ENCODE measurements at places on chromosomes 6 and 20.

DNA sequence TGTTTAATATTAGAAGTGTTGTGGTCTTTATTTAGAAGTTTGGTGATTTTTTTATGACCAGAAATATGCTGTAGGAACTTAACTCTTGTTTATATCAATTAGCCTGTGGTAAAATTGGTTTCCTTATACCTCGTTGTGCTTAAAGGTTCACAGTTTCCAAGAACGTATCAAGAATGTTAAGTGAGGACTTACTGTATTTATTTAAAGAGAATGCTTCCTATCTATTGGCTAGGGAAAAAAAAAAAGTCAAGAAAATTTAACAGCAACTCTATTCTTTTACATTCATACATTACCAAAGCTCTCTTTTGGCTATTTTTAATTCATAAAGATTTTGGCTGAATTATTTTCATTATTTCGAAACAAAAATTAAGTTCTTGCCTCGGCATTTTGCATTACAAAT, 1.6 kb downstream of the KIAA0319 start:
- no peak for DNase-seq

GRCh38 chr6:144284478-144284782, 705 bp upstream of the UTRN start:
- DNase-seq: no peak

DNA sequence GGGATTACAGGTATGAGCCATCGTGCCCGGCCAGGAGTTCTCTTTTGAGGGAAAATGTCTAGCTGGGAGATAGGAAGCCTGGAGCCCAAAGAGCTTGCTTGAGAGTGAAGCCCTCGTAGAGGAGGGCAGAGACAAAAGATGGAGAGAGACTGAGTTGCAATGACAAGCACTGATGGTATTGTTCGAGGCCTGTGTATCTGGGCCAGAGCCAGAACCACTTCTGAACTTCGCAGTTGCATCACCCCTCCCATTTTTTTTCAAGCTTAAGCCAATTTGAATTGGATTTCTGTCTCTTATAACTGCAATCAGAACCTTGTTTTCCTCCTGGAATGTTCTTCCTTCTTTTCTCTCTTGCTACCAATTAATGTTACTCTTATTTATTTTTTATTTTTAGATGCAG, 83.1 kb downstream of the KCNB1 start:
- no peak for DNase-seq

GRCh38 chr6:25750906-25751305, 3.6 kb upstream of the SLC17A4 start:
- no peak for DNase-seq

DNA sequence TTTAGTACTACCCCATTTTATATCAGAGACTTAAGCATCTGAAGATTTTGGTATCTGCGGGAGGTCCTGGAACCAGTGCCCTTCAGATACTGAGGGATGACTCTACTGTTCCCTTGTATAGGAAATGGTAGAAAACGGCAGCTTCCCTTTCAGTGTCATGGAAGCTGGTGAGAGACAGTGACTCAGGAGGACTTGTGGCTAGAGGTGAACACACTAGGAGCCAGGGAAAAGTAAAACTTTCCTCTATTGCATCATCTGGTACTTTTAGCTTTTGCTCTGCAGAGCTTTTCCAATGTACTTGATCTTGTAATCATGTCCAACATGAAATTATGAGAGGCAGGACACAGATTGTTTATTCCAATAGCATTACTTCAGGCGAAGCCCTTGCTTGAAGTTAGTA, 45.0 kb downstream of the RNF144B start:
- no peak for DNase-seq

DNA sequence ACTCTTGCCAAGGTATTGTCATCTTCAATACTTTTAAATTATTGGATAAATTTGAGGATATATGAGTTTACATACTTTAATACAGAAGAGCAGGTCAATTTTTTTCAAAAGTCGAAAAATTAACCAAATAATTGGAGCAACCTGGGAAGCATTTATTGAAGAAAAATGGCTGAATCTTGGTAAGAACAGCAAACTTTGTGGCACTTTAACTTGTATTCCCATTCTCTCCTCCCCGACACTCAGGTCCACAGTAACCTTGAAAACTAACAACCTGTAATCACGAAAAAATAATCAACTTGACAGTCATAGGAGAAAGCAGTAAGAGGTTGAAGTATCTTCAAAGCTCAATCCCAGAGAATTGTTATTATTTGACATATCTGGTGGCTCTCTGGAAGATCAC, 55.6 kb downstream of the THEMIS start:
- no peak for DNase-seq

GRCh38 chr6:147099974-147100373, 104.2 kb upstream of the STXBP5 start:
- DNase-seq: no peak

DNA sequence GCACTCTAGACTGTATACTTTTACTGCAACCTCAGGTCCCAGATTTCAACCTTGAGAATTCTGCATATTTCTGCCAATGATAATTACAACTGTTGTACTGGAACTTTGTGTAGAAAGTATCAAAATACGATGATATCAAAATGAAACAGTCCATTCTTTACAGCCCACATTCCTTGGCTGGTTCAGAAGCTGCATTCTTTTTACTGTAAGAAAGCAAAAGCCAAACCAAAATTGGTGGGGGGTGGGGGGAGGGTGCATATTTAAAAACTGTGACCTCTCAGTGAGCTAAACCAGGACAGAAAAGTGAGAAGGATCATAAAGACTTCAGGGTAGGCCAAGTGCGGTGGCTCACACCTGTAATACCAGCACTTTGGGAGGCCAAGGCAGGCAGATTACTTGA, 41.8 kb upstream of the UBR2 start:
- DNase-seq: no peak

DNA sequence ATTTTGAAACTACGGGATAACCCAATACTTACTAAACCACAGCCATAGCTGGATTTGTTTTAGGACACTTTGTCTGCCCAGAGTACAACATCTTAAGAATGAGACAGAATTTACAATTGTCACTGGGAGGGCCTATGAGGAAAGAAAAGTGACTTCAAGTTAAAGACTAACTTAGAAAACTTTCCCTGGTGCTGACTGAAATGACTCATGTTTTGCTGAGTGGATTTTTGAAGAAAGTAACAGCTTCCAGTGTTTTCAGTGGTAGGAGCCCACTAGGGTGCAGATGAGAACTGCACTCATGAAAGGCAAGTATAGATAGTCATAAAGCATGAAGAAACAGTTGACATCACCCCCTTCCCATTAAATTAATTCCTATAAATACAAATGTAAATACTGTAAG, 988.2 kb upstream of the MAP3K7 start:
- DNase-seq: no peak

- no peak for DNase-seq
These were observed 47.1 kb downstream of the CD109 start for GRCh38 chr6:73743081-73743480.

GRCh38 chr20:21234806-21235483, 68.2 kb upstream of the XRN2 start:
- DNase-seq: no peak

GRCh38 chr20:18428490-18429173, 38.2 kb downstream of the DZANK1 start:
- DNase-seq: no peak

DNA sequence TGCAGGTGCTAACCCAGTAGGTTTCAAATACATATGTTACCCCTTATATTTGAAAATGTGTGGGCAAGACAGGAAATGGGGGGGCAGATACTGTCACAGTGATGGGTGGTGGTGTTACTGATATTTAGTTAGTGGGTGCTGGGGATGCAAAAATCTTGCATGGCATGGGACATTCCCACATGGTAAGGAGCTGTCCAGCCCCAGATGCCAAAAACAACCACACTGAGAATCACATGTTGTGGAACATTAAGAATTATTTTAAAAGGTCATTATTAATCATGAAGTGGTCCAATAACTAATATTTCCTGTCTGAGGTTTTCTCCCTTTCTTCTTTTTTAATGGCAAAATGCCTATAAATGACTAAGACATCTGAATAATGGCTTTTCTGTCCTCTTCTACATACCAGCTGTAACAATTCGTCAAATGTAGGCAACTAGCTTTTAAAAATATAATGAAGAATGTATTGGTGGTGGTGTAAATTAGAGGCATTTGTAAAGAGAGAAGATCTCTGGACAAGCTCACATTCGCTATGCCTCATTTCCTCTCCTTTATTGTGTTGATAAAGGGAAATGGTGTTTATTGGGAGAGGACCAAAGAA, 57.3 kb upstream of the SLC35B3 start:
- DNase-seq: no peak

- no peak for DNase-seq
These were observed 132.3 kb downstream of the TINAG start for GRCh38 chr6:54440549-54440948.

DNA sequence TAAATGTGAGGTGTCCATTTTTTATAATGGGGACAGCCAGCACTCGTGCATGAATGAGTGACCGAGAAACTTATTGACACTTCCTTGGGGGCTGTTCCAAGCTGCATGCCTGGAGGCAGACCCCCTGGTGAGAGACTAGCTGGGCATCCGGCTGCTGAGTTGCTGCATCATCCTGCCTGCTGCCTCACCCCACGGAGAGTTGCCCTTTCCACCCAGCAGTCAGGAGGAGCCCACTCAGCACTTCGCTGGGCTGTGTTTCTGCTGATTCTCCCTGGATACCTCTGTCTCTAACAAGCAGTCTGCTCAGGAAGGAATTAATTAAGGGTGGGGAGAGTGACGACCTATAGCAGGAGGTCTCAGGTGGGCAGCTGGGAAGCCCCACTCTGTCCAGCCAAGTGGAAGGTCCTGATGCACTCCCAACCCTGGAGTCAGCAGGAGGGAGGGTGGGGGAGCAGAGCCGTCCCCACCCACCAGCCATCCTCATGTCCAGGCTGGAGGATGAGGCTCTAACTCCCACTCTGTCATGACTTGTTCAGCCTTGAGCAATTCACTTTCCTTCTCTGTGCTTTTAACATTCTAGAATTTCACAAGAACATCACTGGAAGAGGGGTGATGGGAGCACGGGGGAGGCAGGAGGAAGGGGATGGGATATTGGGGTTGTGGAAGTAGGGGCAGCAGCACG, 177.3 kb downstream of the LRFN2 start:
- no peak for DNase-seq

DNA sequence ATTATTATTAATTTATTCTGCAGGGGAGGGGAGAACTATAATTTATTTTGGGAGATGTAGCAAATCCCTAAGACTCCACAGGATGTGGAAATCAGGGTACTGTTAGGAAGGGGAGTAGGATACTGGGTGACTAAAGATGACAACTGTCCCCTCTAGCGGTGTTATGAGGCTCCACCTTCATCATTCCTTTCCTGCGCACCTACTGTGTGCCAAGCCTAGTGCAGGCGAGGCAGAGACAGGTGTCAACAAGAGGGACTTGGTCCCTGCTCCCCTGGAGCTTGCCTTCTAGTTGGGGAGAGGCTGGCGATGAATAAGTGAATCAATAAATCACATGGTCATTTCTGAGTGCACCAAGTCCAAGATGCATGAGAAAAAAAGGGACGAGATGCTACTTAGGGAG, 65.5 kb downstream of the STK35 start:
- no peak for DNase-seq

GRCh38 chr20:15039088-15039752, 701.8 kb upstream of the FLRT3 start:
- no peak for DNase-seq

- DNase-seq: no peak
These were observed 754.5 kb downstream of the HDGFL1 start for GRCh38 chr6:23323897-23324296.

DNA sequence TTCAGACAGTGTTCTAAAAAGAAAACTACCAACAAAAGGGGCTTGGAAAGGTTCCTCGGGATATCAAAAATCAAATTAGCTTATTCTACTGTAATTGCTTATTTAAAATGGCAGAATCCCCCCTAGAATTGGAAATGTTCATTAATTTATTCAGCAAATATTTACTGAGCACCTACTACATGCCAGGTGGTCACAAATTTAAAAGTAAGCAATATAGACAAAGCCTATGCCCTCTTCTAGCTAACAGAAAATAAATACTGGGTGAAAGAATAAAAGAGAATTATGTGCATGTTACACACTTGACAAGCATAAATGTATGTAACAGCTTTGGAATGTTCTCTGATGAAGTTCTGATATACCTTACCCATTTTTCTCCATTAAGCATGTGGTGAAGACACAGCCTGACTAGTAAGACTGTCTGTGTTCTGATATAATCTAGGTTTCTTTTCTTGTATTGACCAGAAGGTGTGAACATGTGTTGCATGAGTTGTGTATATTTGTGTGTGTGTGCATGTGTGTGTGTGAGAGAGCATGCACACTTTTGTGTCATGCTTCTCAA, 606.7 kb upstream of the CITED2 start:
- DNase-seq: no peak

Measured in stimulated activated CD8-positive, alpha-beta memory T cell treated with anti-CD3 and anti-CD28 coated beads, Interleukin-2, amount 100 ng/mL, for 1 hour (primary cell).